ENCODE measurements at places on chromosomes 3 and 15. TPM values are rescaled to one million over a fixed set of nuclear protein-coding genes. Genes with fewer than 3 reads are reported as not detected.
A peak's percentile ranks its signal among the peaks of the same experiment; 100 is the strongest.

The CCDC54 gene
- total RNA-seq = not detected

The ST3GAL6 gene
- 3.9 TPM for total RNA-seq

The NOP10 gene
- 319 TPM for total RNA-seq

DNA sequence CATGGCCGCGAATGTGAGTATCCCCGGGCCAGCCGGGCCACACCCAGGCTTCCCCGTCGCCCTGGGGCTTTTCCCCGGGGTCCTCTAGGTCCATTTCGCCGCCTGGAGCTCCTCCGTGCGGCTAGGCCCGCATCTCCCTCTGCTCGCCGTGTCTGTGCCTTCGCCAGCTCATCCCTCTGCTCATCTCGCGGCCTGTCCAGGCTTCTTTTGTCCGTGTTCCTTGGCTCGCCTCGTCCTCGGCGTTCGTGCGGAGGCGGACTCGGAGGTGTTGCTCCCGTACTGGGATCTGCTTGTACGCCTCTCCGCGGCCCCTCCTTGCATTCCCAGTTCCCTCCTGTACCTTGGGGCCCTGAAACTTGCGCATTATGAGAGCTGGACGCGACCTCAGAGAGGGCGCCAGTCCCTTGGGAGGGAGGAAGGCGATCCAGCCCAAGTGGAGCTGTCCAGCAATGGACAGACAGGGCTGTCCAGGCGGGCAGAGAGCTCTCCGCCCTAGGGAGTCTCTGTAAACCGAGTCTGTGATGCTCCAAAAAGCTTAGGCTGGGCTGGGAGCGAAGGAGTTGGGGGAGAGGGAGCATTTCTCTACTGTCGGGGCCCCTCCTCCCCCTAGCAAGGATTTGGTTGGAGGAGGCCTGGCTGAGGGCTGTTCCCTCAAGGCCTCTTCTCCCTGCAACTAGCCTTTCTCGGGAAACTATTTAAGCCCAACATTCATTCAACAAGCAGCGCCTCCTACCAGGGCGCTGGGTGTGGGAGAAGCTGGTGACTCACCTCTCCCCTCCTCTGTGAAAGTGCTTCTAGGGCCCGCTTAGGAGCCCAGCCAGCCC lies 553 bp downstream of the TMEM43 start:
- peak; percentile 63 for DNase-seq

DNA sequence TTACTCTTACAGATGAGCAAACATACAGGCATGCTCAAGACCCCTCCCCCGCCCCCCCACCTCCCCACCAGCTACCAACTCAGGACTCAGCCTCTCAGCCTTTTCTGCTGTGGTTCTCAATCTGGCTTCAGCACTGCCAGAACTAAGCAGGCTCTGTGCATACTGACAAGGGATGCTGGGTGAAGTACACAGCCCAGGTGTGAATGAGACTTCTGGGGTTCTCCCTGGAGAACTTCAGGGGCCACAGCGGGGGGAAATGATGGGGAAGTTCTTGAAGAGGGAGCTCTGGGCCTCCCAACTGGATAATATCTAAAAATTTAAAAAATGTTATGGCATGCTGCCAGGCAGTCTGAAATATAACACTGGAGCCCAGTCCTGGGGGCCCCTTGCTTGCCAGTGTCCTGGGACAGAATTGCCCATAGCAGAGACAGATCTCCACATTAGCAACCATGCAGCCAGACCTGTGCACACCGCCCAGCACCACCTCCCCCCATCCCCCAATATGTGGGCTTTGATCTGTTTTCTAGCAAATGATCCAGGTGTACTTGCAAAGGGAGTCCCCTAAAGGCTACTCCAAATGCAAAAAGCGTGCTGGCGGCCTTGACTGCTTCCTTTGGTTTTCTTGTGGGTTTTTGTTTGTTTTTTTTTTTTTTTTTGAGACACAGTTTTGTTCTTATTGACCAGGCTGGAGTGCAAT lies 41.4 kb downstream of the PGPEP1L start:
- no peak for DNase-seq

DNA sequence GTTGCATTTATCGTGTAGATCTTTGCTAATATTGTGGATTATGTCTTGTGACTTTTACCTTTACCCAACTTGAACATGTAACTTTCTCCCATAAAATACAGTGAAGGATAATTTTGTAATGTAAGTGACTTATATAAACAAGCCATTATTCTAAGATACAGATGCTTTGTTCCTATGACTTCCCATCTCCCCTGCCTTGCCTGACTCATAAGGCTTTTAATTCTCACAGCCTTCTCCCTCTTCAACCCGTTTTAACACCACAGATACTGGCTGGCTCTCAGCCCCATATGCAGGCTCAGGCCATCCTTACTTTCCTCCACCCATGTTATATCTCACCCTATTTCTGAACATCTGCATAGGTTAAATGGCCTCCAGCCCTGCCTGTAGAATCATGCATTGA lies 4.1 kb downstream of the CCNDBP1 start:
- no peak for DNase-seq

The CPLX3 gene
- not detected for total RNA-seq

GRCh38 chr3:64732576-64732975 lies 44.8 kb upstream of the ADAMTS9 start:
- DNase-seq = no peak

GRCh38 chr3:103453152-103453551 lies 1018.3 kb downstream of the ZPLD1 start:
- no peak for DNase-seq

The DNASE1L3 gene
- not detected for total RNA-seq

The RLBP1 gene
- total RNA-seq = not detected

The WDR72 gene
- 2.3 TPM for total RNA-seq

DNA sequence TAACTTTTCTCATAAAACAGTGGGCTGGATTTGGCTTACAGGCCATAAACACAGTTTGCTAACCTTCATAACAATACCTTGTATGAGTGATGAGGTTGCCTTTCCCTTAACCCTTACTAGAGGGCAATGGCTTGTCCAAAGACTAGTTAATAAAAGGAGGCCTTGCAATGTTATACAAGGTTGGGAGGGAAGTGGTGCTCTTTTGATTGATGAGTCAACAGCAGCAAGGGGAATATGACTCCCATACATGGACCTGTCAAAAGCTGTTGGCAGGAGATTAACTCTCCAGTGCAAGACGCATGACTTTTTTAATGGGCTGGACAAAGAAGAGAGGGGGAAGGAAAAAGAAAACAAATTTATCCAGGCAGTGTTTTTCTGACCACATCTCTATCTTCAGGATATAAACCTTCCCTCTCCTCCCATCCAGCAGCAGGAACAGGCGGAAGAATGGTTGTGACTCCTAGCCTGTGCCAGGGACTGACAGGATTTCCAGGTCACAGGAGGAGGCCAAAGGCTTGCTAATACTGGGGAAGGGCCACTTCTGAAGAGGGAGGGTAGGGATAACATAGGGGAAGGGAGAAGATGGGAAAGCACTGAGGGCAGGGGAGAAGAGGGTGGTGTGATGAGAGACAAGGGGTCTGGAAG lies 35.2 kb upstream of the ARL14 start:
- peak; percentile 20 for DNase-seq

DNA sequence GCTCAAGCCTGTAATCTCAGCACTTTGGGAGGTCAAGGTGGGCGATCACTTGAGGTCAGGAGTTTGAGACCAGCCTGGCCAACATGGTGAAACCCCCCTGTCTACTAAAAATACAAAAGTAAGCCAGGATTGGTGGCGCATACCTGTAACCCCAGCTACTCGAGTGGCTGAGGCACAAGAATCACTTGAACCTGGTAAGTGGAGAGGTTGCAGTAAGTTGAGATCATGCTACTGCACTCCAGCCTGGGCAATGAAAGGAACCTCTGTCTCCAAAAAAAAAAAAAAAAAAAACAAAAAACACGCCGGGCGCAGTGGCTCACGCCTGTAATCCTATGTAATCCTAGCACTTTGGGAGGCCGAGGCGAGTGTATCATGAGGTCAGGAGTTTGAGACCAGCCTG lies 18.9 kb upstream of the AP4E1 start:
- no peak for DNase-seq

- DNase-seq = no peak
Measured at GRCh38 chr3:170154084-170154483, 27.4 kb downstream of the PHC3 start.

Data from epithelial cell of proximal tubule (primary cell).